CD4-positive, alpha-beta T cell treated with Interleukin-17A for 1 hour (primary cell): ENCODE measurements at places on chromosomes 4 and X.

DNA sequence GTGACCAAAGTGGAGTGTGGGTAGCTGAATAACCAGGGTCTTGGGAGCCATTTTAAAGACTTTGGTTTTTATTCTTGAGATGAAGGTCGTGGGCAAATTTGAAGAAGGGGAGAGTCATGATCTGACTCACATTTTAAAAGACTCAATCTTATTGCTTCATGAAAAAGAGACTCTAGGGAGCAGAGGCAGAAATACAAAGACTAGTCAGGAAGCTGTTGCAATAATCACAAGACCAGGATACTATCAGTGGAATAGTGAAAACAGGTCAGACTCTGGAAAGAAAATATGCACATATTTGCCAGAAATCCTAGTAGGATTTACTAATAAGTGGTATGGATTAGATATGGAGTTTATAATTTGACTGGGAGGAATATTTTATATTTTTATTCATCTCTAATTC is 448.4 kb downstream of the RAPGEF2 start:
- no peak for DNase-seq

GRCh38 chrX:10756441-10756840 is 136.1 kb upstream of the MID1 start:
- DNase-seq, result no peak

DNA sequence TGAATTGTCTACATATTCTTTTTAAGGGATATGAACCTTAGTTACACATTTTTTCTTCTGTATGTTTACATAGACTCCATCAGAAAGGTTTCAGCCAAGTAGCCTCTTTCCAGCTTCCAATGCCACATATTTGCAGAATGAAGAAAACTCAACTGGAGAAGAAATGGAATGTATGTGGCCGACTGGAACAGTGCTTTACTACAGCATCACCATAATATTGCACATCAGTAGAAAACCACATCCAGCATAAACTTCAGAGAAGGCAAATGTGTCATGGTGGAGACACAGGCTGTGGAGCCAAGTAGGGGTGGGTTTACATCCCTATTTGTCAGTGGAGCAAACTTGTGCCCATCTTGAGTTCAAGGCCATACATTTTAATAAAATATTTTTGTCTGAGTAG is 204.8 kb upstream of the LDB2 start:
- DNase-seq, result no peak

DNA sequence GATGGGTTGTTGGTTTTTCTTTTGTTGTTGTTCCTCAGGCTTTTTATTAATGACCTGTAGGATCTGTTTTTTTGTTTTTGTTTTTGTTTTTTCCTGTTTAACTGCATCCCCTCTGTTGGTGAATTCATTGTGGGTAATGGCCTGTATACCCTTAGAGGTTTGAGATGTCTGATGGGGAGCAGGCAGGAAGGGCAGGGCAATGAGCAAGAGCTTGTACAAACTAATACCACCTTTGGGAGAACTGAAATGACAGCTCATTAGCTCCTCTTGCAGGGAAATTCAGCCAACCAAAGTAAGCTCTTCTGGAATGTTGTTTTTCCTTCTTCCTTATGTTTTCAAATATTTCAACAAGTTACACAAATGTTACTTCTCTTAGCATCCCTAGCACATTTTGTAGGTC is 23.4 kb downstream of the SH2D1A start:
- DNase-seq, result no peak

DNA sequence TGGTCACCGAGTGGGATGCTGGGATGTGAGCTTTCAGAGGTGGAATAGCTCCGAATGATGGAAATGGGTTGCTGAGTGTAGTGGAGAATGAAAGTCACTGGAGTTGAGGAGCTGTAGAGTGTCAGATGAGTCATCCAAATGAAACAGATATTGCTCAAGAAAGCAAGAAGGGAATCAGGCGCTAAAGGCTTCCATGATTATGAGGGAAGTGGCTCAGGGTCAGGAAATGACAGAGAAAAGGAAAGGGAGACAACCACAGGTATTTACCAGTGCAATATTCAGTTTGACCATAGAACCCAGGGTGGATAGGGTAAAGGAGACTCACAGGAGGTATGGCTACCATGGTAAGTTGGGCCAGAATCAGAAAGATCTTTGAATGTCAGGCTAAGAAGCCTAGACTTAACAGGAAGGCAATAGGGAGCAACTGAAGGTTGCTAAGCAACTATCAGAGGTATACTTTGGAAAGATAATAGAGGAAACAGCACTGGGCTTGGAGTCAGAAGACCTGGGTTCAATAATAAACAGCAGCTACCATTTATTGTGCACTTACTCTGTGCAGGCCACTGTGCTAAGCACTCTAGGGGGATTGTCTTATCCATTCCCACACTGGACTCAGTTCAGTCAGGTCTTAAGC is 11.7 kb downstream of the LAS1L start:
- DNase-seq, result no peak

- no peak for DNase-seq
These were observed 18.4 kb upstream of the MGST2 start for GRCh38 chr4:139647184-139647583.

- DNase-seq, result no peak
These were observed at the start of gene RNF175 for GRCh38 chr4:153759407-153760316. Gene RNF175, minus strand, starts transcription at chr4:153760024. Its CDS starts 162 bp downstream, at chr4:153759862.

- no peak for DNase-seq
These were observed 150.3 kb upstream of the MAOA start for GRCh38 chrX:43505769-43506168.

- peak; percentile 66 for DNase-seq
These were observed 1.5 kb upstream of the BCOR start for GRCh38 chrX:40099055-40099958.

- no peak for DNase-seq
These were observed 1.2 kb downstream of the NPNT start for GRCh38 chr4:105896461-105896942.

DNA sequence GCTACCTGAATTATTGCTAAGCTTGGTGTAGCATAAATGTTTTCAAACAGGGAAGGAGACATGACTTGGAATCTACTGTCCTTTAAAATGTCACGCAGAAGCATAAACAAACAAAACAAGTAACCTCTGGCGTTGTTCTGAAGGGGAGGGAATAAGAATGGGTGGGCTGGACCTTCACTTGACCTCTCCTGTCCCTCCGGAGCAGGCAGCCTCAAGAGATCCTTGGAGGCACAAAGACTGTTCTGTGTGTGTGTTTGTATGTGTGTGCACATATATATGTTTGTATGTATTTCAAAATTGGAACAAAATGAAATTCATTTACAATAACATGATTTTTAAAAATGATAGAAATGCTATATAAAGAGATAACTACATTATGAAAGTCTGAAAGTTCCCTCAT is 91.3 kb upstream of the DCLK2 start:
- DNase-seq, result no peak

GRCh38 chrX:37846934-37847732 is at the start of gene DYNLT3:
Gene DYNLT3, minus strand, starts transcription at chrX:37847571. Its CDS starts 61 bp downstream, at chrX:37847510.
- DNase-seq, result peak; percentile 86

DNA sequence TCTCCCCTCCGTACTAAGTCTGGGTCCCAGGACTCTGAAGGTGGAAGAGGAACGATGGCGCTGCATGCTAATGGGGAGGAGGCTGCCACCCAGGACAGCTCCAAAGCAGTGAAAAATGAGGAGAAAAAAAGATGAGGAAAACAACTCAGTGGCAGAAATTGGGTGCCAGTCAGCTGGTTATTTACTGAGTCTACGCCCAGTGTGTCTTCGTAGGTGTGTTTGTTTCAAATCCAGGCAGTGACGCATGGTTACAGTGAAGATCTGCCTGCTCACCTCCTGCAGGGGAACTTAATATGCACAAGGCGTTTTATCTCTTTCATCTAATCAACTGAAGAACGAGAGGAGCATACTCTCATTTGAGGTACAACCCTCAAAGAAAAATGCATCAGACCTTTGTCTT is 70.9 kb upstream of the FBXW7 start:
- DNase-seq, result peak; percentile 36

DNA sequence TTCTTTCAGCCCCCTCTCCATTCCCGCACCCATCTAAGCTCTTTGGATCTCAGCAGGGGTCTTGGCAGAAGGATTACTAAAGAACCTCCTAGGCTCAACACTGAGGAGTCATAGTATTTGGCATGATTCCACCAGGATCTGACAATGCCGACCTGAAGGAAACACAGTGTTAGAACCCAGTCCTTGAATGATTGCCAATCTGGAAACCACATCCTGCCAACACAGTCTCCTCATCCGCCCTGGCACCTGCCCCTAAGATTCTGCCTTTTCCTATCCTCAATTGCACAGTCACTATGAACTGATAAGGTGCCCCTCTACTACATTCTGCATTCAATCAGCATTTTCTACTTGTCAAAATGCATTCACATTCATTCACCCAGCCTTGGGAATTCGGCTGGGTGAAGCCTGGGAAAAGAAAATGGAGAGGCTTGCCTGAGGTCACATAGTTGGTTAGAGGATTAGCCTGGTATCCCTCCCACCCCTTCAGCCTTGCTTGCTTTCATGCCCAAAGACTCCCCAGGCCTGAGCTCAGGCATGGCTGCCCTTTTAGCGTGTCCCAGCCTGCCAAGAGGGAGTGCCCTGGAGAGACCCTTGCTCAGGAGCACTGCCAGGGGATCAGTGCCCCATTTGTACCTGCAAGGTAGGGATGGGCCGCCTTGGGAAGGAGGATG is 2.2 kb upstream of the CLDN2 start:
- peak; percentile 28 for DNase-seq

- no peak for DNase-seq
These were observed 177.2 kb downstream of the TRIML1 start for GRCh38 chr4:188316391-188316790.

GRCh38 chrX:74340051-74340450 is 36.1 kb downstream of the ZCCHC13 start:
- no peak for DNase-seq

GRCh38 chrX:46873746-46874145 is 36.9 kb downstream of the RP2 start:
- no peak for DNase-seq

DNA sequence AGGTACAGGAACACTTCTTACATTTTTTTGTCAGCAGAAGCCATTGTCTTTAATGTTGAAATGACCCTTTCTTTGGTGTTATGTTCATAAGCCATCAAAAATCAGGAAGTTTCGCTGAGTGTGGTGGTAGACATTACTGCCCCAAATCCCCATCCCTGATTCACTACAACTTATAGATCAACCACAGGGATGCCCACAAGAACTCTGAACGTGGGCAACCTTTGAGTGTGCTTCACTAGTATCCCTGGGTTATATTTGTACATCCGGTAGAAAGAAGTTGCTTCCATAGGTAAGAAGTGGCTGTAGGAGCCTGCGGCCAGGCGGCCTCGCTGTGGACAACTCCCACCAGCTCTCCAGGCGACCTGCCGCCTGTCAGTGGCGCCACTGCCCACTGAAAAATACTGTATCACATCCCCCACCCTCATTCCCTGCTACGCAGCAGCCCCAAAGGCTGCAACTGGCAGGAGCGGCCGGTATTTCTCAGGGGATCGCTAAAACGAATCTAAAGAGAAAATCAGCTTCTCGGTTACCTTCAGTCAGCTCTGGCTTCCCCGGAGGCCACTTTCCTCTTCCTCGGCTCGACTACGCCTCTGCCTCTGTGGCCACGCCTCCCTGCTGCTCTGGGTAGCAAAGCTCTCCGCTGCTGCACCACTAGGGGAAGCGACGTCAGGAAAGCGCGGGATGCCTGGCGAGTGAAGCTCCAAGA is 13.9 kb upstream of the ETDC start:
- DNase-seq, result peak; percentile 63

GRCh38 chrX:49282647-49283011 is 13.0 kb downstream of the PPP1R3F start:
- DNase-seq, result no peak

DNA sequence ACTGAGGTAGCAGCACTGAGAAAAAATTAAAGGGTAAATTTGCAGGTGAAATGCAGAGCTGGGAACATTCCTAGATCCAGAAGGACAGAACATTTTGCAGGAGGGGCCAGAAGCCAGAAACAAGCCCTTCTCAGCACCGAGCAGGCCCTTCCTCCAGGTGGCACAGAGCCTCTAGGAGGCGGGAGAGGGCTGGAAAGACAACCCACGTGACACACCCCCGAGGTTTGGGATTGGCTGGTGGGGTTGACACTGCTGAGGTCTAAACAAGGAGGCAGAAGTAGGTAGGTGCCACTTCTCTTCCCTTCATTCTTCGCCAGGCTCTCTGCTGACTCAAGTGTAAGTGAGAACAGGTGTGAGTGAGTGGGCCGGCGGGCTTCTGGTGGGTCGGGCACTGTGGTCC is at the start of gene PAGE4:
PAGE4 (plus strand) TSS at position 288 of the 400 bp plus-strand sequence. CDS start 1,126 bp downstream, outside the sequence.
- DNase-seq, result no peak

GRCh38 chr4:159555873-159556272 is 453.0 kb downstream of the RAPGEF2 start:
- no peak for DNase-seq

- peak; percentile 46 for DNase-seq
These were observed 620.0 kb downstream of the BCOR start for GRCh38 chrX:39477762-39478120.

- no peak for DNase-seq
These were observed 17.7 kb upstream of the SLC25A43 start for GRCh38 chrX:119381349-119381944.

- DNase-seq, result no peak
These were observed 226.4 kb upstream of the CASK start for GRCh38 chrX:42149765-42150164.

DNA sequence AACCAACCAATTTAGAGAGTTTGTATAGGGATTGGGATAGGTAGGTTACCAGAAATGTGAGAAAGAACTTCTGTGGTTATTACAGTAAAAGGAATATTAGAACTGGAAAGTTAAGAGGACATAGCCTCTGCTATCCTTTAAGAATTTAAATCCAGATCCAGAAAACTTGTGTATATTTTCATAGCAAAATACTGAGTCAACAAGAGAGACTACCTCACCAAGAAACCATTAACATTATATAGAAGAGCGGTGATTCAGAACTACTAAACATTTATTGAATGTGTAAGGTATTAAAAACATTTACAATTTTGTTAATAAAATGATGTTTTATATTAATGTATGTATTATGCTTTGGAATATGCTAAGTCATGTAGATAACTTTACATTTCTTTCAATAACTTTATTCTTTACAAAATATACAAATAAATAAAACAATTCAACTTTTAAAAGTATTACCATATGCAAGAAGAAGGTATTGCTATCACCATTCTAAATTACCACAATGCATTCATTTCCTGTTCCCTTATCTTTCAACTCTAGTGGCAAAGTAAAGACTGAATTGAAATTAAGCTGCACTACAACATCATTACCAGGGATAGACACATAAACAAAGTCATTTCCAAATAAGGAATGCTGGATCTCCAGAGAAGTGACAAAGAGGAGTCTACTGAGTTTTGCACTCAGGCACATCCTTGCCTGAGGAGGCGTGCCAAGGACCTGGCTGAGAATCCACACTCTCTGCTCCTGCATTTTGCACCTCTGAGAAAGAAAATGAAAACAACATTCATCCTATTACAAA is 6.1 kb upstream of the BDH2 start:
- DNase-seq, result no peak
